ENCODE measurements at places on chromosomes 5 and 9. TPM values are rescaled to one million over a fixed set of nuclear protein-coding genes. Genes with fewer than 3 reads are reported as not detected.

DNA sequence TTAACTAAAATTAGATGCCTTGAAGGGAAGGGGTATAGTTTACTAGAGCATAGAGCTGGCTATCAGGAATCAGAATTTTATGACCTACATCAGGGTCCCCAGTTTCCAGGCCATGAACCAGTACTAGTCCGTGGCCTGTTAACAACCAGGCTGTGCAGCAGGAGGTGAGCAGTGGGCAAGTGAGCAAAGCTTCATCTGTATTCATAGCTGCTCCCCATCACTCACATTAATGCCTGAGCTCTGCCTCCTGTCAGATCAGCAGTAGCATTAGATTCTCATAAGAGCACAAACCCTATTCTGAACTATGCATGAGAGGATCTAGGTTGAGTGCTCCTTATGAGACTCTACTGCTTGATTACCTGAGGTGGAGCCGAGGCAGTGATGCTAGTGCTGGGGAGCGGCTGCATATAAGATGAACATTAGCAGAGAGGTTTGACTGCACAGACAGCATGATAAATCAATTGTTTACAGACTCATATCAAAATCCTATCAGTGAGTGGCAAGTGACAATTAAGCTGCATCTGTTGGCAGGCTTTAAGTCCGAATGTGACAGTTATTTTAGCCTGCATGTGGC is 44.6 kb downstream of the TAF11L14 start:
- DNase-seq, result no peak

DNA sequence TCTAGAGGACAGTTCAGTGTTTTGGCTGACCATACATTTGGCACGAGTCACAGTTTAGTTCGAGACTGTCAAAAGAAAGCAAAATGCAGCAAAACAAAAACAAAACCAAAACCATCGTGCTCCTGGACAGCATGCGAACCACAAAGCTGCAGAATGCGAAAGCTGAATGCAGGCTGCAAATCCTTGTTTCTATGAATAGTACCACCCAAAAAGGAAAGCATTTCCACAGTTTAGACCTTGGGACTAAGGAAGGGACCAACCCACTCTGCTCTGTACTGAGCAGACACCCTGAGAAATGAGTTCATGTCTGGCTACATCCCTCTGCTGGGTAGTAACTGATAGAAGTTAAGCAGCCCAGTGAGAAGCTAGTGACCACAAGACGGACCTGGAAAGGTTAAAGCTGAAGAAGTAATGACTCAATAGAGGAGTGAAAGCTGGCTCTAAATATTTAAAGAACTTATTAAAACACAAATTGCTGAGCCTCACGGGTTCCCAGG is 3.9 kb downstream of the GCNT4 start:
- DNase-seq, result no peak

Gene THBS4
- 1.1 TPM for polyA plus RNA-seq

- DNase-seq, result no peak
Measured at GRCh38 chr9:136544964-136545691, 720 bp downstream of the NOTCH1 start.

Gene TCOF1
- 16.6 TPM for polyA plus RNA-seq

GRCh38 chr5:134006115-134006514 is 1.3 kb upstream of the VDAC1 start:
- DNase-seq, result no peak

DNA sequence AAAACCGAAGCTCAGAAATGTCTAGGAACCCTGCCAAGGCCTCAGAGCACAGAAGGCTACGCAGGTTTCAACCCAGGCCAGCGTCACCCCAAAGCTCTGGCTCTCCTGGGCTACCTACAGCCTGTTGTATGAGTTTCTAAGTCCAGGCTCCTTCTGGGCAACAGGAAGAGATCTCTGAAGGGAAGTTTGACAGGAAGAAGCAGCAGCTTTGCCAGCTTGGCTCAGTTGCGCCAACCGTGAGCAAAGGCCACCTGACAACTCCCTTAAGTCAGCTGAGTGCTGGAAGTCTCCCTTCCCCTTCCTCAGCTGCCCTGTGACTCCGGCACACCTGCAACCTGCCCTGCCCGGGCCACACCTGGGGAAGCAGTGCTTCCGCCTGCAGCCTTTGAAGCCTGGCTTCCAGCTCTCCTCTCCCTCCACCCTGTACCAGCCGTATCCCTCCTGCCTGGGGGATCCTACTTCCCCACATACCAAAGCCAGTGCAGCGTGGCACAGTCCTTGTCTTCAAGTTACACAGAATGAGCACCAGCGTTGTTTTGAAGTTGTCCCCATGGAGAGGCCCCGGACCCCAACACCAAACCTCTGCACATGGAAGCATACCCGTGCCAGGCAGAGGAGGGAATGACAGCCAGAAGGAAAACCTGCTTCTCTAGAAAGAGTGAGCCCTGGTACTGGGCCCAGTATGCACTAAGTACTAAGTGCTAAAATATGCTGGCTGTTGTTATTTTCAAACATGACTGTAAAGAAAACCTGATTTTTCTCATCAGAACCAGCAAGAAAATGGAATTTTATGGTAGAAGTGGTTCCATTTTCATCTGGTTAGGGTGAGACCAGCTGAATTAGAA is 36.5 kb downstream of the SHB start:
- no peak for DNase-seq

DNA sequence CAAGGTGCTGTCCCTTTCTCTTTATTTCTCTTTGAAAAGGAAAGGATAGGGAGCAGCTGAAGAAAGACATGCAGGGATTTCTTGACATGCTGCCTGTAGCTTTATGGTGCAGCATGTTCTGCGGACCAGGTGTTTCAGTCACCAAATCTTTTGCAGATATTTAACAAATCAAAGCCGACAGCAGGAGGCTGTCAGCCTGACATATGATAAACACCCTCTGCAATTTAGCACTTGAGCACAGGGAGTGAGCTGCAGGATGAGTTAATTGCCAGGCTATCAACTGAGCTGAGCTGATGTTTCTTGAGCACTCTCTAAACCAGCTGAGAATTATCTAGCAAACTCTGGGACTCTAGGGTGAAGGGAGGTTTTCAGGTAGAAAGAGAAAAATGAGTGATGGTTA is 212.8 kb upstream of the ATP10B start:
- DNase-seq, result no peak

- DNase-seq, result no peak
Measured at GRCh38 chr9:123283455-123283854, 15.1 kb upstream of the STRBP start.

Gene IFNA13
- polyA plus RNA-seq, result not detected

- DNase-seq, result no peak
Measured at GRCh38 chr9:128122809-128123175, 4.7 kb downstream of the PTGES2 start.

DNA sequence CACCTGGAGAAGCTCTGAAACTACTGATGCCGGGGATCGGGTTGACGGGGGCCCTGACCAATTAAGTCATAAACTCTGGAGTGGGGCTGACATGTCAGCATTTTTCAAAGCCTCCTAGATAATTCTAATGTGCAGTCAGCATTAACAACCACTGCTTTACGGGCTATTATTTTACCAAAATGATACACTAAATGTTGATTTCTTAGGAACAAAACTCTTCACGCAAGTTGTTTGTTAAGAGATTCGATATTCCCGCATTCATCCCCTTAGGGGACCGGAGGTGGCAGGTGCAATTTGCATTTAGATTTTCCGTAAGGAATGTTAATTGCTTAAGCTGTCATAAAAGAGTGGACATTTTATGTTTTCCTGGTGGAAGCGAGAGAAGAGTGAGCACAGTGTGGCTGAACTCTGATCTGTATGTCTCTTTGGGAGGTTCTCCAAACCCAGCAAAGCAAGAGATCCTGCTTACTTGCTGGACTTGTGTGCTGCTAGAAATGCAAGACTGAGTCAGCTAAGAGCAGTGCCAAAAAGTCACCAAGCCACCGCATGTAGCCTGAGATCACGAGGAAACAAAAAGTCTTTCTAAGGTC is 77.6 kb downstream of the UGCG start:
- DNase-seq, result peak; percentile 68

DNA sequence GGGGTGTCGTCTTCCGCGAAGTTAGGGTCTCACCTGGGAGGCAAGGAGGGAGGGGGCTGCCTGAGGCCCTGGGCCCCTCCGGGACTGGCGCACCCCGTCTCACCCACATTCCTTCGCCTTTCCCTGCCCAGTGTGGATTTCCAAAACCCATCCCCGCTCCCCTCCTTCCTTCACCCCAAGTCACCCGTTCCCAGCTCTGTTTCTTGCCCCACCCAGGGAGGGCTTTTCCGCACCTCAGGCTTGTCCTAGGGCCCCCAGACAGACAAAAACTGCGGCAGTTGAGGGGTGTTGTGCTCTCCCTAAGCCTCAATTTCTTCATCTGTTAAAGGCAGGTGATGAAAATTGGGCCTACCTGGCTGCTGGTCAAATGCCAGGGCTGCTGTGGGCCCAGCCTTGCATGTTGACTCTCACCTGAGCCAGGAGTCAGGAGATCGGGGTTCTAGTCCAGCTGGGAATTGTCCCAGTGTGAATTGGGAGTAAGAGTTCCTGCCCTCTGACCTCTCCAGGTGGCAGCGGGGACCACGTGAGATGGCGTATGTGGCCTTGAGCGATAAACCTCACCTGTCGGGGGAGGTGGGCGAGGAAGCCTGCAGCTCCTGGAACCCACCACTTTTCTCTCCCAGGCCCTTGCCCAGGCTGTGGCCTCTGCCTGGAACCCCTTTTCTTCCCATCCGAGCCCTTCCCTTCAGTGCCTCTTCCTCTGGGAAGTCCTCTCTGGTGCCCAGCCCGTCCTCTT is 143.4 kb upstream of the IER5L start:
- no peak for DNase-seq

DNA sequence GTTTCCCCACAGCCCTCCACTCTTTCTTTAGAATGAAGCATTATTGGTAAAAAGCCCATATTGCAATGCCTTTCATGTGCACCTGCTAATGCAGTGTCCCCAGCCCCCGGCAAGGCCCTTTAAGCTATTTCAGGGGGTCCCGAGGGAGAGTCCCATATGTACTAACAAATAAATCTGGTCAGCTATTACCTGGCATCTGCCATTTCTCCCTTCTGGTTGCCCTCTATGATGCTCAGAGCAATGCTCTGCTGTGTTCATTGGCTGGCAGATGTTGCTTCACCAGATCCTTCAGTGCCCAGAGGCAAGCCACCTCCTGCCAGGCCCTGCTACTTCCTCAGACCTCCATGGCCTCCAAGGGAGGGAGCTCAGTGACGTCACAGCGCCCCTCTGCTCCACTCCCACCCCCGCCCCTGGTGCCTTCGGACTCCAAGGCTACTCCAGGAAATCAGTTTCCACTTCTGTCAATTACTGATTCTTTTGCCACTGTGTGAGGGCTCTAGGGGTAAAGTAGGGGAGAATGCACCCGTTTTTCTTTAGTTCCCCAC is 201.1 kb upstream of the GLRA1 start:
- DNase-seq, result no peak

DNA sequence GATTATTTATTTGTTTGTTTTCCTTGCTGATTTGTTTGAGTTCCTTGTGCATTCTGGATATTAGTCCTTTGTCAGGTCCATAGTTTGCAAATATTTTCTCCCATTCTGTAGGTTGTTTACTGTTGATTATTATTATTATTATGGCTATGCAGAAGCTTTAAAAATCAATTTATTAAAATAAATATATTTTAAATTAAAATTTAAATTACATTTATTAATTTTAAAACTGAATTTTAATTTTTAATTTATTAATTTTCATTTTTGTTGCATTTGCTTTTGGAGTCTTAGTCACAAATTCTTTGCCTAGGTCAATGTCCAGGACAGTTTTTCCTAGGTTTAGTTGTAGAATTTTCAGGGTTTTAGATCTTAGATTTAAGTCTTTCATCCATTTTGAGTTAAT is 50.9 kb downstream of the SVEP1 start:
- DNase-seq, result no peak

Gene PROB1
- 4.0 TPM for polyA plus RNA-seq

Gene IL13
- not detected for polyA plus RNA-seq

GRCh38 chr5:125023673-125024072 is 277.2 kb upstream of the ZNF608 start:
- no peak for DNase-seq

Gene ANGPTL2
- polyA plus RNA-seq, result 8.4 TPM

DNA sequence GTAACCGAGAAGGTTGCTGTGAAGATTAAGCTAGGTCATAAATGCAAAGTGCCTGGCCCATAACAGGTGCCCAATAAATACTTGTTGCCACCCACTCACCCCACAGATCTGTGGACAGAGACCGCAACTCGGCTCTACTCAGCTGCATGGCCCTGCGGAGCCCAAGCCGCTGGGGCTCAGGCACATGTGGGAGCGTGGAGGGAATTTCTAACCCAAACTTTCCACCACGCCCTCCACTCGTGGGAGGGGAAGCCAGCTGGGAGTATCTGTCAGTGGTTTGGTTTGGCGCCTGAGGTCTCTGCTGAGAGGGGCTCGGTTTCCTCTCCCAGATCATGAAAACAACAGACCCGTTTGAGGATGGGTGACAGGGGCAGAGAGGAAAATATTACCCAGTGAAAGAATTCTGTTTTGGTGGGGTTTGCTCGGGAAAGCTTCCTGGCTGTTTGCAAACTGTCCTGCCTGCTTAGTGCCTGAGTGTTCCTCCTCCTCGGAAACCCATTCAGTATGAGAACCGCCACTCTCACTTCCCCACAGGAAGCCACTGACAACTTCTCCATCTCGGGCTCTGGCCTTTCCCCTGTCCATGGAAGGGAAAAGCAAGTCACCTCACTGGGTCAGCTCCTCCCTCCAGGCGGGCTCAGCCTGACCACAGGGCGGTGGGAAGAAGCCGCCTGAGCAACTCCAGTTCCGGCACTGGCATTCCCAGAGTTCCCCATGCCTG is 60.1 kb downstream of the RGS3 start:
- peak; percentile 50 for DNase-seq

GRCh38 chr9:87382900-87383299 is 114.8 kb upstream of the DAPK1 start:
- no peak for DNase-seq

- peak; percentile 63 for DNase-seq
Measured at GRCh38 chr5:75052192-75053053, at the start of gene GCNT4. TSS of gene GCNT4 (minus strand) at chr5:75052558. CDS start at chr5:75030037, 22,521 bp downstream.

DNA sequence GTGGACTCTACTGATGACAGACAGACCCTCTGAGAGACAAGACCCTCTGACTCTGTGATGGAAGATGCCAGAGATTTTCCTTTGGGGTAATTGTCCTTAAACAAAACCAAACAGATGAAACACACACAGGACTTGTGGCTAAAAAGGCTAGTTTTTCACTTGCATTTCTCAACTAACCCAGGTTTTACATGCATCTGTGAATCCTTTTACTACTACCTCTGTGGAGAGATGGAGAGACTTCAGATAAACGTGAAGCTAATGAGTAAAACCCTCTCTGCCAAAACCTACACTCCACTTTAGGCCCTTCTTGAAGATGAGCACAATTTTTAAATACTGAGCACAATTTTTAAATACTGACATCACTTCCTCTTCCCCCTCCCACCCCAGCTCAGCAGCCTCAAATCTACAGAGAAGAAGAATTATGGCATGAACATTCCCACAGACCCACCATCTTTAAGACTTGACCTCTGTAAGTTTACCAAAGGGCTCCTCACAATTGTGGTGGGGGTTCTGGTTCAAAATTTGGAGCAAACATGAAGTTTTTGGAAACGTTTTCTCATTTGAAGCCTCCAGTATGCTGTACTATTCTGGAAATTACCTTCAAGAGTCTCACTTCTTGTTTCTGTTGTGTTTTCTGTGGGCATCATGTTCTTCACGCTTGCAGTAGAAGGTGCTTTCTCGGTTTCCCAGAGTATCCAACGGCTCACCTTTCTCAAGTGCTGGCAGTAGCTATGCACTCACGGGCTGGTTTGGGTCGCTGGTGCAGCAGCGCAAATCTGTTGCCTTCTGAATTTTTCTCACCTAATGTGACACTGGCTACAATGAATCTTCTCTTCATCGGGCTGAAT is 42.7 kb downstream of the ACER2 start:
- no peak for DNase-seq

- DNase-seq, result no peak
Measured at GRCh38 chr5:167507463-167508233, 783.8 kb upstream of the WWC1 start.
